NCI-H82 (cell line): ENCODE measurements at places on chromosomes 2 and 18.

GRCh38 chr2:7075834-7076233 is 158.6 kb downstream of the RNF144A start:
- DNase-seq: no peak

GRCh38 chr2:109375656-109376055 is 238.1 kb downstream of the SEPTIN10 start:
- no peak for DNase-seq

DNA sequence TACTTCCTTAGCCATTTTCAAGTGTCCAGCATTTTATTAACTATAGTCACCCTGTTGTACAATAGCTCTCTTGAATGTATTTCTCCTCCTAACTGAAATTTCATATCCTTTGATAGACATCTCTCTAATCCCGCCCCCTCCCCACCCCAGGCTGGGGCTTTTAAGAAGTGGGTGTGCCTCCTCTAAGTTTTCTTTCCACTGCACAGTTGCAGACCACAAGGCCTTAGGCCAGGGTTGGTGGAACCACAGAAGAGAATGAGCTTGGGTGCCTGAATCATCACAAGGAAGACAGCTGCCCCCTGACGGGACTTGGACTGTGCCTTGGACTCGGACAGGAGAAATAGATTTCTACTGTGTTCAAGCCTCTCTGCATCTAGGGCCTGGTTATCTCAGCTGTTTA is 193.4 kb downstream of the HAUS1 start:
- DNase-seq: no peak

DNA sequence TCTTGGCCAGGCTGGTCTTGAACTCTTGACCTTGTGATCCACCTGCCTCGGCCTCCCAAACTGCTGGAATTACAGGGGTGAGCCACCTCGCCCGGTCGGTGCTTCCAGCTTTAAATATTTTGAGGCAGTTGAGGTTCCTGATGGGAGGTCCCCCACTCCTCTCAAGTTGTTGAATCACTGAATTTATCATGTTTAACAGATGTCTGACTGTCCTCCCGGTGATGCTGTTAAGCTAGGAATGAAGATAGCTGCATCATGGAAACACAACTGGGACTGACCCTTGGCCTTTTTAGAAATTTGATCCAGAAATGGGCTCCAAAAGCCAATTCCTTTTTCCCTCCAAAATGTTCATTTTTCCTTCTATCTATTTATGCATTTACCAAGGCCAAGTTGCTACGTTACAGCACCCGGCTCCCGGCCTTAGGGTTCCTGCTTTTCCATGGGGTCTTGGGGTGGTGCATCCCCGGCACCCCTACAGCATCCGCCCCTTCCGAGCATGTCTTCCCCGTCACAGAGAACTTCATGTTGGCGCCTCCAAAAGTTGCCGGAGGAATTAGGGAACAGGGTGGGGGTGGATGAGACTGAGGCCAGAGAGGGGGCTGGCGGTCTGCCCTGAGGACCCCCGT is 43.9 kb downstream of the PAX8 start:
- no peak for DNase-seq

GRCh38 chr2:98234776-98235175 is 111.5 kb upstream of the CNGA3 start:
- no peak for DNase-seq

- DNase-seq: peak; percentile 18
Observed at GRCh38 chr2:98923244-98923940, 12.6 kb downstream of the CRACDL start.

DNA sequence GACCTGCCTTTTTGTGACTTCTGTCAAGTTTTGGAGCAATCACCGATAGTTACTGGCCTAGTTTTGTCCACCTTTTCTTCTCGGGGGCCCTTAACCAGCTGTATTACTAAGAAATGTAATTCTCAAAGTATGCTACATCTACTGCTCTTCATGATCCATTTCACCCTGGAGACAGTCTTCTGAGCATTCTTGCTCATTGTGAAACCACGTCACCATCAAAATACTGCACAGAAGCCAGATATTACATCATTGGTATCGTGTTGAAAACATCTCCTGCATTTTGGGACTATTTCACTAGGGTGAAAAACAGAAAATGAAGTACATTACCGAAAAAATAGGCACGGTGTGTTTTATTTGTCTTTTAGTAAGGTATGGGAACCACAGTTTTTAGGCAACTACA is 11.7 kb downstream of the LYPD6B start:
- no peak for DNase-seq

DNA sequence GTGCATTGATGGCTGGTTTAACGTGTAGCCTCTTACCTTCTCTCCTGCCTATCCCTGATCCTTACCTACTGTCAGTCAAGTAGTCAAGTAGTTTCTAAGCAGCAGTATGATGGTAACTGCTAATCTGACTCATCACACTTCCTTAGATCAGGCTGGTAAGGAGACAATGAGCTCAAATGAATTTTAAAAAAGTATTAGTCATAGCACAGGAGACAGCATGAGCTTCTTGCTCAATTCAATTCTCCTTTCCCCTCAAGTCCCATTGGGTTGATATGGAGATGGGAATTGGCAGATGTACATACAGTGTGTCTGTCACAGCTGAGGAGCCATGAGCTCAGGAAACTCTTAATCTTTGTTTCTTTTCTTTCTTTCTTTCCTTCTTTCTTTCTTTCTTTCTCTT is 799.7 kb downstream of the LRP1B start:
- peak; percentile 6 for DNase-seq
